ENCODE measurements at places on chromosomes 3 and 15.

DNA sequence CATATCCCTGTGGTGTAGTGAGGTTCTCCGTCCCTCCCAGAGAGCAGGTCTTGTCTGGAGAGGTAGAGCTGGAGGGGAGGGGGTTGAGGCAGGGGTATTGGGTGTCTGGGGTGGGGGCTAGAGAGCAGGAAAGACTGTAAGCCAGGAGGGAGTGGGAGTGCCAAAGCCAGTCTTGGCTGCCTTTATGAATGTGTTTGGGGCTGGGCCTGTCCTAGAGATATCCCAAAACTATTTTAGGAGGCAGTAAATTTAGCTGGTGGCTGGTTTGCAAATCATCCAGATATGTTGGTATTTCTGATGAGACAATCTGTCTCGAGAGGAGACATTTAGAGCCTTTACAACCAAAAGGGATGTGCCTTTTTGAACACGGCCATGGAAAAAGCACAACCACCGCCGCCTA is 166.6 kb downstream of the TLE3 start:
- no peak for DNase-seq

GRCh38 chr3:132785292-132785691 is 63.1 kb upstream of the NPHP3 start:
- no peak for DNase-seq

GRCh38 chr15:36313736-36314280 is 265.6 kb upstream of the CDIN1 start:
- DNase-seq, result no peak

- DNase-seq, result no peak
Observed at GRCh38 chr15:70625438-70625837, 137.9 kb downstream of the UACA start.

- DNase-seq, result no peak
Observed at GRCh38 chr3:117763561-117763960, 1054.0 kb downstream of the TUSC7 start.

GRCh38 chr3:190443257-190443656 is 6.4 kb downstream of the TMEM207 start:
- no peak for DNase-seq

GRCh38 chr3:40102182-40102581 is 207.3 kb upstream of the EIF1B start:
- DNase-seq, result no peak

DNA sequence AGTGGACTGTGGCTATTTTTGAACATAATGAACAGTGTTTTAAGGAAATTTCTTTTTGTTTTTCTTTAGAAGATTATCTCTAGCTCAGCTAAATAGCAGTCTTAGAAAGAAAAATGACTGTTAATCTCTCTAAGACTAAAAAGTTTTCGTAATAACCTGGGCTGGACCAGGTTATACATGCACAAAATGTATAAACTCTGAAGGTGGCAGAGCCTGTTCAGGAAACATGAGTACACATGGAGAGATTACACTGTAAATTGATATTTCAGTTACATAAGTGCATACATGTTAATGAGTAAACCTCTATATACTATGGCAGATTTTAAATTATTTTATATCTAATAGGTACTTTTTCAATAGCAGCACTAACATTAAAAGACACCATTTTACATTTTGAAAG is 258.2 kb upstream of the CFAP20DC start:
- no peak for DNase-seq

DNA sequence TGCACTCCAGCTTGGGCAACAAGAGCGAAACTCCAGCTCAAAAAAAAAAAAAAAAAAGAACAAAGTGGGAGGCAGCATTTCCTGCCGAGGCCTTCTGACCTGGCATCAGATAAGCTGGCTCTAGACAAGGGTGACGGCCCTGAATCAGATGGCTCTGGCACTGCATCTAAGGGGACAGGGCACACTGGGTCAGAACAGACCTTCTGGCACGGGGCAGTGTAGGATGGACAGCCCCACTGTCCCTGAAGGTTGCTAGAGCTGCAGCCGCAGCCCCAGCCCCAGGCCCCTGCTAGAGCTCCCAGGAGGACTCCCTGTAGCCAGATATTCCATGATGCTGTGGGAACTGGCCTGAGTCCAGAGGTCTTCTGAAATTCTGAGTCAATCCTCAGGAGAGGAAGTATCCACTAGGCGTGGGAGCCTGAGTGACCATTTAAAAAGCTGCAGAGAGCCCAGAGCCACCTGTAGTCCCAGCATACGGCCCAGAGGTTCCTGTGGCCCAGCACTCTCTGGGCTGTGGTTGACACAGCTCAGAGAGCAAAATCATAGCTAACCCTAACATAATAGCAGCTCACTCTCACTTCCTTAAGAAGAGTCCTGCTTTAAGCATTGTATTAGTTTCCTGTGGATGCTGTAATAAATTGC is 69.2 kb upstream of the MFGE8 start:
- DNase-seq, result no peak

- DNase-seq, result no peak
Observed at GRCh38 chr3:43104660-43105595, 951 bp downstream of the POMGNT2 start.

GRCh38 chr3:153722157-153722556 is 399.0 kb upstream of the ARHGEF26 start:
- DNase-seq, result no peak

DNA sequence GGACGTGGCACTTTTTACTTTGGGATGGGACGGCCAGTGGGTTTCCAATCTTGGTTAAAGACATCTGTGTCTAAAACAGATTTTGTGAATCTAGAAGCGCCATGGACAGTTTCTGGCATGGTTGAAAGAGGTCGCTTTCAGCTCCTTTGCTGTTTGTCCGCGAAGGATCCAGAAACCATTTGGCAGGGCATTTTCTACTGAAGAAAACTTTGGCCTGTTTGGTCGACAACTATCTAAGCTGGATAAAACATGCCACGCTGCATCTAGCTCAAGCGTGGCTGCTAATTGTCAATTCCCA is 730 bp upstream of the RORA start:
- no peak for DNase-seq

DNA sequence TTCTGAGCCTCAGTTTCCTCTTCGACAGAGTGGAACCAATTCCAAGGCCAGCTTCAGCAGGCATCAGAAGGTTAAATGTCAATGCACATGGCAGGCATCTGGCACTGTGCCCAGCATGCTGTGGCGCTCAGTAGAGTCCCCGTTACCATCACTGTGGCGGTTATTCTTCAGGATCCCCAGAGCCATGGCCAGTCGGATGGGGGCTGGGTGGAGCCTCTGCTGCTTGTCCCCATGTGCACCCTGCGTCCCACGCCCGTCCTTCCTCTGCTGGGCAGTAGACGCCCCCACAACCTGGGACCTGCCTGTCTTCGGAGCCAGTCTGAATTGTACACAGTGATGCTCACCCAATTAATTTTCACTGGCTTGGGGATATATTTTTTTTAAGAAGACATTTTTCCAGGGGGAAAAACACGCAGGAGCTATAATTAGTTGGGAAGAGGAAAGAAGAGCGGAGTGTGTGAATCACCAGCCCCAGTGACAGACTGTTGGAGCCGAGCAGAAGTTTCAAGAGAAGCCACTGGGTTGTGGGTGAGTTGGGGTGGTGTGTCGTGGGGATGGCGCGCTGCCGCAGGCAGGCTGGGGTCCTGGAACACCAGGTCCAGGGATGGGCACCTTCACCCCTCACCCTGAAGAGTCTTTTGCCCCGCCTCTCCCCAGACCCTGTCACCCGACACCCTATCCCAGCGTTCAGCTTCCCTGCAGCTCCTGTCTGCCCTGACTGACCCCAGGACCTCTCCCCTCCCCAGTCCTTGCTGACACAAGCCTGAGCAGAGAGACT is 26.8 kb upstream of the RPL29 start:
- DNase-seq, result no peak

DNA sequence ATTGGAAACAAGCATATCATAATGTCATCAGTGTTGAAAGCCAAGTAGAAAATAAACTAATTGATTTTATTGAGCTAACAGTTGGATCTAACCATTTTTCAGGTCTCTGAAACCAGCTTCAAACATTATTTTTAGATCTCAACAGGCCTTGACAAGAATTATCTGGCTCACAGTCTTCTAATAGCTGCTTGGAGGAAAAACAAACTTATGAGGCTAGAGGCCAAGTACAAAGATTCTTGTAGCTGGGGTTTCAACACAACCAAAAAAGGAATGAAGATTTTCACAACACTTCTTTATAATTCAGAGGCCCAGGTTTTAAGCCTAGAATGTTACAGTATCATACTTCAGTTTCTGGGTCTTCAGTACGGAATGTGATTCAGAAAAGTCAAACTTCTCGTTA is 3.7 kb downstream of the SETMAR start:
- DNase-seq, result no peak

GRCh38 chr3:117728226-117728625 is 1018.6 kb downstream of the TUSC7 start:
- no peak for DNase-seq

- no peak for DNase-seq
Observed at GRCh38 chr15:70741107-70741531, 22.2 kb downstream of the UACA start.

DNA sequence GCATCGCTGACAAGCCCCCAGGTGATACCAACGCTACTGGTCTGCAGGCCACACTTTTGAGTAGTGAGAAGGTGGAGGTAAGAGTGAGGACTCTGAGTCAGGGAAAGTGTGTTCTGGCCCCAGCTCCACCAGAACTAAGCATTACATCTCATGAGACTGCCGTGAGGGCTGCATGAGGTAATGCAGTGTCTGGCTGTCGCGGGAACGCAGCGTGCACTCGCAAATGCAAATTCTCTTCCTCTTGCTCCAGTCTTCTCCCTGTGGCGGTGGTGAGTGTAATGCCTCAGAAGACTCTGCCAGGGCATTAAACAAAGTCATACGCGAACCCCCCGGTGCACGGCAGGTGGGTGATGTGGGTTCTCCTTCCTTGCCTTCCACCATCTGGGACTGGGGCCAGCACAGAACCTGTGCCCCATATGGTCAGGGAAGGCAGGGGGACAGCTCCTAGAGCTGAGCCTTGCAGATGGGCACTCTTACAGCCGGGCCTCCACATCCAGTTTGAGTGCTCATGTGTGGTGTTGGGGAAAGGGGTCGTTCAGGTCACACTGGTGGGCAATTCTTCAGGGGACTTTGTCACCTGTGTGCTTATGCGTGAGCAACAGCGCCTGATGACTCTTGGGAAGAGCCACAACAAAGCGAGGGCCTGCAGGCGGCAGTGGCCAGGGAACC is 175.8 kb downstream of the XXYLT1 start:
- DNase-seq, result no peak

GRCh38 chr3:57998366-57999283 is 9.6 kb upstream of the FLNB start:
- DNase-seq, result no peak

GRCh38 chr3:354432-354831 is 157.9 kb downstream of the CHL1 start:
- peak; percentile 49 for DNase-seq

- DNase-seq, result no peak
Observed at GRCh38 chr15:81887912-81888311, 157.9 kb downstream of the MEX3B start.

DNA sequence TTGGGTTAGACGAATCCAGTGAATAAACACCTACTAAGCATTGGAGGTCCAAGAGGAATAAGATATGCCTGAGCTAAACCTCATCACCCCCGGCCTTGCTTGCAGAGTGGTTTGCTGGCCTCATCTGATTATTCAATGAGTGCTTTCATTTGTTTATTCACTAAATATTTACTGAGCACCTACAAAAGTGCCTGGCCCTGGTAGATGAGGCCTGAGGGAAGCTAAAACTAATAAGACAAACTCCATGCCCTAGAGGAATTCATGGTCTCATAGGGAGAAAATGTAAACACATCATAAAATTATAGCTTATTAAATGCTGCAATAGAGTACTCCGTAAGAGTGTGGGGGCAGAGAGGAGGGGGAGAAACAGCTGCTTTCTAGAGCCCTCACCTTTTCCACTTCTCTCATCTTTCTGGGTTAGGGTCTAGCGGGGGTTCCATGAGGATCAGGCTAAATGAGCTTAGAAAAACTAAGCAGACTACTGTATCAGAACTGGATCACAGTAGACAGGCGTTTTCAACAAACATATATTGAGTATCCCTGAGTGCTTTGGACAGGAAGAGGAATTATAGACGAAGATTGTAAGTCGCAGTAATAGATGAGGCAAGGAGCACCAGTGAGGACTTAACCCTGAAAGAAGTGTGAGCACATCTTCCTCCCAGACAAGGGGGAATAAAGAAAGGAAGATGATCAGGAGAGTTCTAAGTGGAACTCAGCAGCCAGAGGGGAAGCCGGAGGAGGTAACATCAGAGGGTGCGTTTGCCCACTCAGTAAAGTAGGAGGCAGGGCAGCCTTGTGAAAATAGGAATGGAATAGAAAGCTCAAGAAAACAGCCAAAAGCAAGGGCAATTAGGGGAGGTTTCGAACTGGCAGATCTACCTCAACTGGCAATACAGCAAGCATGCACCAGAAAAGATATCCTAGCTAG is 31.5 kb upstream of the LAMP3 start:
- no peak for DNase-seq

GRCh38 chr3:115785782-115786181 is 162.5 kb downstream of the GAP43 start:
- DNase-seq, result no peak

GRCh38 chr3:70383360-70383831 is 71.0 kb upstream of the MDFIC2 start:
- DNase-seq, result peak; percentile 18

DNA sequence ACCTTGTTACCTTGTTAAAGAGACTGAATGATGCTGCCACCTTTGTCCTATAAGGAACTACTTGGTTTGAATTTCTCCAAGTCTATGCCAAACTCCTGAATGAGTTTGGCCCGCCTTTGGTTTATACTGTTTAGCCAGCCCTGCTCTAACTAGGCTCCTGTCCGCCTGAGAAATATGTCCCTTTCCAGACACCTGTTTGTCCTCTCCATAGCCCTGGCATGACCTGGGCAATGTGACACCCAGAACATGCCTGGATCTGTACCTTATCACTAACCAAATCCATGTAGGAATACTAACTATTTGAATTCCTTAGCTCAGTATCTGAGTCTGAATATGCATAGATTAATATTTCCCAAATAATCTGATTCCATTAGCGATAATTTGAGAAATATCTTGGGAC is 24.4 kb upstream of the TMC3 start:
- no peak for DNase-seq

DNA sequence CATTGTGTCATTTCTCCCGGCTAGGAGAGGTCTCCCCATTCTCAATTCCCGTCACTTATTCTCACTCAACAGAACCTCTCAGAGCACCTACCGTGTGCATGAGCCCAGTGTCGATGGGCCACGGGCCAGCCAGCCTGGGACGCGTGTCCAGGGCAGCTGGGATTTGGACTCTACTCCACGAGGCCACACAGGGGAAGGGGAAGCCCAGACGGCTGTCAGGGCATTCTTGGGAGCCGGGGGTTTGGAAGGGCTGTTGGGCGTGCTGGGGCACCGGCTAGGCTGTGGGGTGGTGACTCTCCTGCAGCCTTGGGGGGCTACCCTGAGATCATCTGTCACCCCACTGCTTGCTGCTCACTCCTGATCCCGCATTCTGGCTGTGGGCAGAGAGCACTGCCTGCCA is 41.7 kb upstream of the PCSK6 start:
- DNase-seq, result no peak

DNA sequence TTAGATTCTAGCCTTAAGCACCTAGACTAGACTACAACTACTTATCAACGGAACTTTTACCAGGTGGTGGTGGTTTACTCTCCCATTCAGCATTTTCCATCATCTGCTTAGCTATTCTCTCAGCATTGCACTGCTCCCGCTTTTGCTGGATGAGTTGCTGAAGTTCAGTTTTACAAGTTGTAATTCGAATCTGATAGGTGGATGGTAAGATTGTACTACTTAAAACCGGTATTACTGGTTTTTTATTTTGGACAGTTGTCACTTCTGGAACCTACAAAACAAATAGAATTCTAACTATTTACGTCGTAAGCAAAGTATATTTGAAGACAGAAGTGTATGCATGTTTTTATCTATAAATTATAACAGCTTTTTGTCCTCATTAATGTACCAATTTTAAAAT is 41.1 kb downstream of the PIK3R4 start:
- DNase-seq, result no peak

- DNase-seq, result no peak
Observed at GRCh38 chr3:181076558-181076957, 87.0 kb upstream of the DNAJC19 start.

Data from activated CD4-positive, alpha-beta T cell treated with anti-CD3 and anti-CD28 coated beads, Interleukin-2, Interleukin-6, amounts not matched to agents 100 ng/mL and 50 ng/mL, durations not matched to agents 16 hours and 8 hours (primary cell).